Foreskin melanocyte (primary cell): ENCODE measurements at places on chromosomes 6 and 20.

DNA sequence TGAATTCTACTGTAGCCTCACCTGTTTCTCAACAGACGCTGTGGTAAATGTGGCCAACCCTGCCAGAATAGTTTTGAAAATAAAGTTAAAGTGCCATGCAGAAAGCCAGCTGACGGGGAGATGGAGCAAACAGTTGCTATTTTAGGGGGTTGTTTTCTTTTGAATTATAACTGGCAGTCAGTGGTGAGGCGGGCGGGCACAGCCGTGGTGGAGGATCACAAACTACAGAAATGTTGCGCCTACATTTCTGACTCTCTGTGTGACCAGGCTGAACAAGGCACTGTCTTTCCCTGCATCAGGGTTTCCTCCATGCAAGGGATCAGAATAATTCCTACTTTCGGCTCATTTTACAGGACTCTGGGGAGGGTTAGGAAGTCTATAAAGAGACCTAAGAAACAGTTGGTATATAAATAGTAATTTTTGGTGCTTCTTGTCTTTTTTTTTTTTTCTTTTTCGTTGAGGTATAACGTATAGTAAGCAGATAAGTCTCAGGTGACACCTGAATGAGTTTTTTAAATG is 17.2 kb downstream of the CHMP4B start:
- no peak for DNase-seq

GRCh38 chr6:165245701-165246100 is 63.7 kb downstream of the C6orf118 start:
- peak; percentile 7 for DNase-seq

- DNase-seq, result no peak
Observed at GRCh38 chr6:131510094-131510493, 62.9 kb upstream of the ARG1 start.

GRCh38 chr6:80464901-80465300 is 358.4 kb downstream of the BCKDHB start:
- no peak for DNase-seq

DNA sequence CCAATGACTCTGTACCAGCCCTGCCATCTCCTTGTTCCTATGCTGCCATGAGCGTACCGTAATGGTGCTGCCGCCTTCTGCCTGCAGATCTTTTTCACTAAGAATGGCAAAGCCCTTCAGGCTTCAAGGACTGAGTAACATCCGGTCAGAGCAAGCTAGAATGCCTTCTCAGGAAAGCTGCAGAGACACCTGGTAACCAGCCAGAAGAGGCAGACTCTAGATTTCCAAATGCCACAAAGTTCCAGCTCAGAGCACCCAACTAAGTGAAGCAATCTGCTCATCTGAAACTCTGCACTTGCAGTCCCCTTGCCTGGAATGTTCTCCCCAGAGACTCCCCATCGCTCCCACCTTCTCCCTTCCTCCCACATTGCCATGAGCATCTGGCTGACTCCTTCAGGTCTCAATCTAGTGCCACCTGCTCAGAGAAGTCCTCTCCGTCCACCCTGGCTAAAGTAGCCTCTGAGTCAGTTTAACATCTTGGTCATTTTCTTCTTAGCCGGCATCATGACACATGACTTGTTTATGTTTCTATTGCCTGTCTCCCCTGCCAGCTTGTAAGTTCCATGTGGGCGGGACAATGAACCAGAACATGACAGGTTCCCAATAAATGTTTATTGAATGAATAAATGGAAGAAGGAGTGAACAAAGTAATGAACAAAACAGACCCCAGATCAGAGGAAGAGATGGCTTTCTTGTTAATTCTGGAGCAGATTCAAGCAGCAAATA is 6.9 kb upstream of the OCSTAMP start:
- no peak for DNase-seq

DNA sequence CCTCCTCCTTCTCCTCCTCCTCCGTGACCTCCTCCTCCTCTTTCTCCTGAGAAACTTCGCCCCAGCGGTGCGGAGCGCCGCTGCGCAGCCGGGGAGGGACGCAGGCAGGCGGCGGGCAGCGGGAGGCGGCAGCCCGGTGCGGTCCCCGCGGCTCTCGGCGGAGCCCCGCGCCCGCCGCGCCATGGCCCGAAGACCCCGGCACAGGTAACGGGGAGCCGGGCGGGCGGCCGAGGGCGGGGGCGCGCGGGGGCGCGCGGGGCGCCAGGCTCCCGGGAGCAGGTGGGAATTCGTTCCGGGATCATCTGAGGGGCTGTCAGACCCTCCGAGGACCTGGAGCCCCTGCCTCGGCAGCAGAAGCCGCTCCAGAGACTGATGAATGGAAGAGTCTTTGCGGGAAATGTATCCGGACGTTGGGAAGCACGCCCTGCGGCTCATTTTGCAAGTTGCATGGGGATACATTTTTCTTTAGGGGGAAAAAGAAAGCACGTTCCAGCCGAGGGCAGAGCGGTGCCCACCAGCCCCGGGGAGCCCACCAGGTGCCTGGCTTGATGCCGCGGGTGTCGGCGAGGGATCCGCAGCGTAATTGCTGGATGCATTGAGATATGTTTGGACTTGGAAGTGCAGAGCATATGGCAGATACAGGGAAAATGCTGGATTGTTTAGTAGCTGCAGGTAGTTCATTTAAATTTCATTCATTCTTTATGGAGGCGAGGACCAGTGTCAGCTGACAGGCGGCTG is 394 bp downstream of the MYB start:
- no peak for DNase-seq

GRCh38 chr20:10978019-10978702 is 304.4 kb upstream of the JAG1 start:
- no peak for DNase-seq

DNA sequence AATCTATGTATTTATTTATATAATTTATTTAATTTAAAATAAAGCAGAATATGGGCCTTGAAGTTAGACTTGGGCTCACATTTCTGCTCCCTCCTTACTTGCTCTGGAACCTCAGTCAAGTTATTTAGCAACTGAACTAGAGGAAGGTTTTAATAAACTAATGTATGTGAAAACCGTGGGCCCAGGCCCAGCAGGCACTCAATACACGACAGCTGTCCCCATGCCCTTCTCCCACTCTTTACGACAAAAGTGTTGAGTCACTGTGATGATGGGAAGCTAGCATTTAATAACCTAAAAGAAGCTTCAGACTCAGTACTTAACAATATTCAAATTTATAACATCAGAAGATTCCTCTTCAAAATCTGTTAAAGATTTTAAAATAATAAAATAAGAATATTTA is 46.7 kb downstream of the SERAC1 start:
- no peak for DNase-seq

DNA sequence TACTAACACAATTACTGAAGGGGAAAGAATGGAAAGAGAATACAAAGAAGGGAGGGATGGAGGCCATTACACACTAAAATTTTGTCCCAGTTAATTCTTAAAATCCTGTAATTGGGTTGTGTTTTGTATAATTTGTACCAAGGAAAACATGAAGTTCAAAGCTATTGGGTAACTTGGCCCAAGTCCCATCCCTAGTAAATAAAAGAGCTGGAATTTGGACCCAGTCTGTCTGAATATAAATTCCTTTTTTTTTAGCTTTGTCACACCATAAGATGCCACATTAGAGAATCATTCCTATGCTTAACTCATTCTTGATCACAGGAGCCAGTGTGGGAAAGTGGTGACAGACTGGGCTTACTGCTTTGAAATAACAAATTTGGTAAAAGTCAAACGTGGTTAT is 66.8 kb upstream of the CBLN4 start:
- no peak for DNase-seq

GRCh38 chr20:36820928-36821327 is 47.4 kb upstream of the DSN1 start:
- DNase-seq, result no peak

DNA sequence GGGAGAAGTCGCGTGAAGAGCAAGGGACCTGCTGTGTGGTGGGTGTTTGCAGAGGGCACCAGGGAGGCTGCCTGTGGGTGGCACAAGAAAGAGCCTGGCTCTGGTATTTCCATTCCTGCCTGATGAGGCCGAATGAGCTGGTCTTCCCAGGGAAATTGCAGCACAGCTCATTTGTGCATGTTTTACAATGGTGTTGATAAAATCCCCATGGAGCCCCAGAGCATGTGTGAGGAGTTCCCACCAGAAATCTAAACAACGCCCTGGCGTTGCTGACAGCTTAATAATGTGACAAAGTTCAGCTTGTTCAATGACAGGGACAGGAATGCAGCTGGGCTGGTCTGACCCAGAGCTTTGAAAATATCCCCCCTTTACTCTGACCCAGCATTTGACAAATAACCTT is 135.5 kb downstream of the CLIC5 start:
- no peak for DNase-seq

DNA sequence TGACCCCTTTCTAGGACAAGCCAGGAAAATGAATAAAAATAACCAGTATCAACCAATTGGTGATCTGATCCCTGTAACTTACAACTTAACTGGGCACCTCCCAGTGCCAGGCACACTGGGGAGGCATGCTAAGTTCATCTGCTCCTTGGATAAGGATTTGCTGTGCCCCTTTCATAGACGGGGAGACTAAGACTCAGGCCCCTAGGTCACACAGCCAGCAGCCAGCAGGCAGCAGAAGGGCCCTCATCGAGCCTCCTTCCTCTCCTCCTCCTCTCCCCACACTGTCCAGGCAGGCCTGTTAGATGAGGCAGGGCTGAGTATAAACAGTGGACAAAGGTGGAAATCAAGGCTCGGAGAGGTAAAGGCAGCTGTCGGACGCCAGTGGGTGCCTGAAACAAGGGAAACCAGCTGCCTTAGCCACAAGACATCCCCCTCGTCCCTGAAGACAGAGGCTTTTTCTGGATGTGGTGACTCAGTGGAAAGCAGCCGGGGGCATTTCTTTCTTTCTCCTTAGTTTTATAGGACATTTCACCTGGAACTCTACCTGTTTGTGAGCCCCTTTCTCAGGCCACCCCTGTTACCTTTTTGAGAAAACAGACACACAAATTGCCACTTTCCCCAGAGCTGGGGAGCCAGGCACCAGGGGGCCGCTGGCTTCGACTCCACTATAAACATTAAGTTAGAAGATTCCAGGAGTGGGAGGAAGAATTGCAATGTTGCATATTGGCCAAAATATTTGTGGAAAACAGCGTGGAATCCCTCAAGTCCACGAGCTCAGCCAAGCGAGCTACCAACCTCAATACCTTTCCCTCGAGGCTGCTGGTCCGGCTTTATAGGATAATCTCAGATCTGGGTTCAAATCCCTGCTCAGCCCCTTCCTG is 166.0 kb downstream of the PREX1 start:
- DNase-seq, result no peak

- DNase-seq, result no peak
Observed at GRCh38 chr20:56004007-56004406, 1.3 kb downstream of the CBLN4 start.

GRCh38 chr20:49281913-49282467 is 4.1 kb upstream of the ZNFX1 start:
- no peak for DNase-seq

DNA sequence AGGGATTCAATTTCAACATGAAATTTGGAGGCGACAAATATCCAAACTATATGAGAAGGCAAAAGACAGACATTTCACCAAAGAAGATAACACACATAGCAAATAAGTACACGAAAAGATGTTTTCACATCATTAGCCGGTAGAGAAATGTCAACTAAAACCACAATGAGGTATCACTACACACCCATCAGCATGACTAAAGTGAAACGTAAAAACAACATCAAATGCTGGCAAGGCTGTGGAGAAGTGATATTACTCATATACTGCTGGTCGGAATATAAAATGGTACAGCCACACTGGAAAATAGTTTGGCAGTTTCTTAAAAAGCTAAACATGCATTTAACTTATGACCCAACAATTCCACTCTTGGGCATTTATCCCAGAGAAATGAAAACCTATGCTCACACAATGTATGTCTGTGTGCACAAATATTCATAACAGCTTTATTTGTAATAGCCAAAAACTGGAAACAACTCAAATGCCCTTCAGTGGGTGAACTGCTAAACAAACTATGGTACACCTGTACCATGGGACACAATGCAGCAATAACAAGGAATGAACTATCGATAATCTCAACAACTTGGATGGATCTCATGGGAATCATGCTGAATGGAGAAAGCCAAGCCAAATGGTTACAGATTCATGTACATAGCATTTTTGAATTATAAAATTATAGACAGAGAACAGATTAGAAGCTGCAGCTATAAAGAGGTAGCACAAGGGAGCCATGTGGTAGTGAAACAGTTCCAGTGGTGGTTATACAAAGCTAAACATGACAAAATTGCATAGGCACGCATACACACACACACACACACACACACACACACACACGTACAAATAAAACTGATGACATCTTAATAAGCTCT is 8.6 kb downstream of the ADAT2 start:
- no peak for DNase-seq

DNA sequence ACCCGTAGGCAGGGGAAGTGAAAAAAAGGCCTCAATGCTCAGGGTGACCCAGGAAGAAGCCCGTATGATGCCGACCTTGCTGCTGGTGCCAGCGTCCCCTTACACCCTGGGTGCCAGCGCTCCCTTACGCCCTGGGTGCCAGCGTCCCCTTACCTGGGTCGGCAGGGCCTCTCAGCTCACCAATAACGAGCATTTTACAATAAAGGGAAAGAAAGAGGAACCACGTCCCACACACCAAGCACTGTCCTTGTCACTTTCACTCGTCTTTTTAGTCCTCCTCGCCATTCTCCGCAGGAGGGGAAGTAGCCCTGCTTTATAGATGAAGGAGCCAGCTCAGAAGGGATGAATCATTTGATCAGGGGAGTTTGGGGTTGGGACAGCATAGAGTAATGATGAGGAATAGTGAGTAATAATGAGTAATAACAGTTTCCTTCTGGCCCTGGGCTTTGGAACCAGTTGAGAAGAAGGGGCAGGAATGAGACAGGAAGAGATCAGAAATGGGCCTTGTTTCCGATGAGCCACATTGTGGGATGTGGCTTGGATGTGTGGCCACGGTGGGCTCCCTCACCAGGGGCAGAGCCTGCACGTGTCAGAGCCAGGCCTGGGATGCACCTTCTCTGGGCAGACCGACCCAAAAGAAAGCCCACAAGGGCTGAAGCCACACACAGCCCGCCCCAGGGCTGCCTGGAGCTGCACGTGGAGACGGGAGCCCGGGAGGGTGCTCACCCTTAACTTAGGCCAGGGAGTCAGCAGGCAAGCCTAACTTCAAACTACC is 75.7 kb downstream of the SYNJ2 start:
- DNase-seq, result no peak

DNA sequence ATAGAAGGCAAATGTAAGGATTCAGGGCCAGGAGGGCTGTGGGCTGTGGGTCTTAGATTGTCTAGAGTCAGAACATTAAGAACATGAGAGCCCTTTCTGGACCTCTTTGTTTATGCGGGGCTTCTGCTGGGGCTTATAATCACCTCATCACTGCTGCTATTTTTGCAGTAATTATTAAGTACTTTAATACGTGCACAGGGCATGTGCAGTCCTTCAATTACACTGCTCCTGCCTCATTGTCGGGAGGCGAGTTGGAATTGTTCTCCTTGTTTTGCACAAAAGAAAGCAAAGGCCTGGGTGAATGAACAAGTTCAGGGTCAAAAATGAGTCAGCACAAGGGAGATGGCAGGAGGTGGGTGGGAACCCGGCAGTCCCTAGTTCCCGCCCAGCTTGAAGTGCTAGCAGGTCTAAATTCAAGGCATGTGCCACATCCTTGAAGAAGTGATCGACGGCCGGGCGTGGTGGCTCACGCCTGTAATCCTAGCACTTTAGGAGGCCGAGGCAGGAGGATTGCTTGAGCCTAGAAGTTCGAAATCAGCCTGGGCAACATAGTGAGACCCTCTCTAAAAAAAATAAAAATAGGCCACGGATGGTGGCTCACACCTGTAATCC is 34.4 kb upstream of the PTPN1 start:
- no peak for DNase-seq
